RWPE1 (cell line): ENCODE measurements at places on chromosomes 2 and 18.

DNA sequence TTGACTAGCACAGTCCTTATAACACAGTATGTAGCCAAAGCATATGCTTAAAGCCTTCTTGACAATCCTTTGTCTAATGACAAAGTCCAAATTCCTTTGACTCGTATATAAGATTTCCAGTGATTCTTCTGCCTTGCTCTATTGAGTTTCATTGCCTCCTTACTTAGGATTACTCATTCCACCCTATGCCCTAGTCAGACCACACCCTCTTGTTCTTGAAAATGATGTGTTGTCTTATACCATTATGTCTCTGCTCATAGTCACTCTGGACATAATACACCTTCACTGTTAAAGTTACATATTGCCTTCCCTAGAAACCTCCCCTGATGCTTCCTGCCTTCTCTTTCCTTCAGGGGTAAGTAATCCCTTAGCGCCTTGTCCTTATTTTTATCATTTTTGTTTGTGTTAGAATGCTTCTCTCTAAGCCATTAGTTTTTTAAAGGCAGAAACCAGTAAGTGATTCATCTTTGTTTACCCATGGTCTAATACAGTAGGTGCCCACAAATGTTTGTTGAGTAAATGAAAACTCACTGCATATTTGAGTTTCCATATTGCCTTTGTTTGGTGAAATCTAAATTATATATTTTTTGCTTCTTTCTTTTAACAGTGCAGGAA is 19.3 kb downstream of the GPD2 start:
- DNase-seq = peak; percentile 70

- DNase-seq = no peak
Measured at GRCh38 chr2:240997141-240997855, 1.1 kb upstream of the SNED1 start.

DNA sequence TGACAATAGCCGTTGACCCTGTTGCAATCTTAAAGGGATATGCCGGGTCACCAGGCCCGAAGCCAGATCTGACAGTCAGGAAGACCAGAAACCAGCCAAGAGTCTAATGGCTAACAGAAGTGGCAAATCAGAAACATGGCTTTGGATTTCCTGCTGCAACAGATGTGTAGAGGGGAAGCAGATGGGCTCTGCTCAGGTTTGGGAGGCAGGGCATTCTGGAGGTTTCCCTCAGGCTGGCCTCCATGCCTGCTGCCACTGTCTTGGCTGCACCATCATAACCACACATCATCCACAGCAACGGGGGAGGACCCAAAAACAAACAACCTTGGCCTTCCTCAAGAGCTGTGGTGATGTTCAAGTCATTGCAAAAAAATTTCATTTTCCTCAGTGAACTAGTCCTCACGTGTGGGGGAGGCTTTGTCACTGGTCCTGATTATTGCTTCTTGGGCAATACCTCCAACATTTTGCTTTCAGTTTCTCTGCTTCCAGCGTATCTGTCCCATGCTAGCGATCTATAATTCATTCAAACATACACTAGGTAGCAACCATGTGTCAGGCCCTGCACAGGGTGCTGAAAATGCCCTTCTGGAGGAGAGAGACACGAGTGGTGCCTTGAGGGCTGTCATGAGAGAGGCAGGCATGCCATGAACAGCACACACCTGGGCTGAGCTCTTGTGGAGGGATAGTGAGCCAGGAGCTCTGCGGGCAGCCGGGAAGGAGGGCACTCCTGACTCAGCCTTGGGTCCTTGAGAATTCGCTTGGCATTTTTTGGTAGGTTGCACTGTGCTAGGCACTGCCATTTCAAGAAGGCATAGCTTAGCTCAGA is 48.2 kb upstream of the LGALSL start:
- DNase-seq = no peak

DNA sequence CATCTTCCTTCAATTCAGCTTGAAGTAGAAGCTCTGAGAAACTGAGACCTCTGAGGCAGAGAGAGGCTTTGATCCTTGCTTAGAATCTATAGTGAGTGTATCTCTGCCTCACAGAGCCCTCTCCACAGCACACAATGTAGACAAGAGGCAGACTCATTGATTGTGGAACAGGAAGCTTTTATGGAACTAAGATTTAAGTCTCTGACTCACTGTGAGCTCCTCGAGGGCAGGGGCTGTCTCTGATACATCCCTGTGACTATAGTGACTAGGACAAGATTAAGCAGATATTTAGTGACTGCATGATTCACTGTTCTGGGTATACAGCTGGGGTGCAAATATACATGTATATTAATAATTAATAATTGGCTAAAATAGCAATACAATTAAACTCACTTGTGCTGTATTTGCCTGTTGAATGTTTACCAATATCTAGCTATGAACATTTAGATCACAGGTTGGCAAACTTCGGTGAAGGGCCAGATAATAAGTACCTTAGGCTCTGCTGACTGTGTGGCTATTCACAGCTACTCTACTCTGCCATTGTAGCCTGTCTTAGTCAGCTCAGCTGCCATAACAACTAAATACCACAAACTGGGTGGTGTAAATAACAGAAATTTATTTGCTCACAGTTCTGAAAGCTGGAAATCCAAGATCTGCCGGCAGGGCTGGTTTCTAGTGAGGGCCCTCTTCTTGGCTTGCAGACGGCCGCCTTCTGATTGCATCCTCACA is 54.4 kb downstream of the ARHGEF4 start:
- DNase-seq = peak; percentile 19

GRCh38 chr18:61941948-61942471 is 49.2 kb upstream of the RNF152 start:
- no peak for DNase-seq

- DNase-seq = no peak
Measured at GRCh38 chr2:43191947-43192516, 34.4 kb downstream of the ZFP36L2 start.

GRCh38 chr2:217835931-217836891 is 166.6 kb downstream of the TNS1 start:
- DNase-seq = no peak
